NCI-H69 (cell line): ENCODE measurements at places on chromosomes 1 and 21.

DNA sequence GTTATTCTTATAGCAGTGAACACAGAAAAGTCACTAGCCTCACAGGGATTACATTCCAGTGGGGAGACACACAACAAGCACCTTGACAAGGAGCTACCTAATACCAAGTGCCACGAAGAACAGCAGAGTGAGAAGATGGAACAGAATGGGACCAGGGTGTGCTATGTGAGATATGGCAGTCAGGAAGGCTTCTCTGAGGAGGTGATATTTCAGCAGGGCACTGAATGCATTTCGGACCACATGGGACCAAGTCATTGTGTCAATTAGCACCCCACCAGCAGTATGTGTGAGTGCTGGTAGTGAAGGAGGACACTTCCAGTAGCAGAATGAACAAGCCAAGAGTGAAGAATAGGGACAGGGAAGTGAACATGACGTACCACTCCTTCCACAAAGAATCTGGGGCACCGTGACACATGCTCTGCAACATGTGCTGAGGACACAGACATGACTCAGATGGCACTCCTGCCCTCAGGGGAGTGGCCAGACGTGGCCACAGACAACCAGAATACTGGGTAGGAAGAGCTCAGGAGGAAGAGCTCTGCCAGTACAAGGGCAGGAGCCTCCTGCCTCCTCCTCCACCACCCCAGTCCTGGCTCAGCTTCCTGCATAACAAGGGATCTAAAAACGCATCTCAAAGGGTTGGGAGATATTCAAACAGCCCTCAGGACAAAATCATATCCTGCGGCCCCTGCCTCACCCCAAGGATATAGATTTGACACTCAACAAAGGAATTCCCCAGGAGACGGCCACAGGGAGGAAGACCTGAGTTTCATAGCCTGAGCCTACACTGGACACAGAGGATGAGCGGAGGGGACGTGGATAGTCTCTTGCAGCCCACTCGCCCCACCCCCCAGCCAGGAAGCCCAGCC, 102.5 kb downstream of the TRABD2B start:
- DNase-seq = peak; percentile 17

GRCh38 chr1:168879896-168880734, 151.1 kb upstream of the DPT start:
- peak; percentile 42 for DNase-seq

DNA sequence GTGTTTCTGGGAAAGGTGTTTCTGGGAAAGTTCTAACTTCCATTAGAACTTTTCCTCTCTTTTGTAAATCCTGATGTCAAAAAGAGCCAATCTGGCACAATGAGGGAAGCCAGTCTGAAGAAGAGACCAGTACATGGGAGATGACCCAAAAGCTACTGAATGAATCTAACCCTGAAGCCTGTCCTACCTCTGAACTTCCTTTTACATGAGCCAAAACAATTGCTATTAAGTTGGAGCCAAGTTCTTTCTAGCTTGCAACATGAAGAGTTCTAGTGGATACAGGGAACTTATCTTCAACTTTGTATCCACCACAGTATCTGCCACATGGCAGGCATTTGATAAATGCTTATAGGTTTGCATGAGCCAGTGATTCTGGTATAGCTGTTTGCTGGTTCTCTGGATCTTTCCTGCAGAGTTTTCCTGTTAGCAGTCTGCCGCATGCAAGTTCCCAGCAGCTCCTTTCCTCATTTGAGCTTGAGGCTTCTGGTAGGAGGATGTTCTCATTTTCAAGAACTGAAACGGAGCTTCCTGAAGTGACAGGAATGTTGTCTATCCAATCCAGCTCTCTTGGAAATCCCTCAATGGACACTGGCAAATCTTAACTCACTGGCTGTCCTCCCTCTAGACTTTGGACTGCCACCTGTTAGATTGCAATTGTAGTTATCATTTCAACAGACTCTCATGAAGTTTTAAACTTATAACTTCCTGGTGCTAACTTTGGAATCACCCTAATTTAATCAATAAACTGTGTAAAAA, 73.1 kb upstream of the LPGAT1 start:
- DNase-seq = no peak

GRCh38 chr21:39346206-39346605, 2.7 kb downstream of the HMGN1 start:
- no peak for DNase-seq

GRCh38 chr21:31893851-31894415, 21.1 kb downstream of the HUNK start:
- no peak for DNase-seq

DNA sequence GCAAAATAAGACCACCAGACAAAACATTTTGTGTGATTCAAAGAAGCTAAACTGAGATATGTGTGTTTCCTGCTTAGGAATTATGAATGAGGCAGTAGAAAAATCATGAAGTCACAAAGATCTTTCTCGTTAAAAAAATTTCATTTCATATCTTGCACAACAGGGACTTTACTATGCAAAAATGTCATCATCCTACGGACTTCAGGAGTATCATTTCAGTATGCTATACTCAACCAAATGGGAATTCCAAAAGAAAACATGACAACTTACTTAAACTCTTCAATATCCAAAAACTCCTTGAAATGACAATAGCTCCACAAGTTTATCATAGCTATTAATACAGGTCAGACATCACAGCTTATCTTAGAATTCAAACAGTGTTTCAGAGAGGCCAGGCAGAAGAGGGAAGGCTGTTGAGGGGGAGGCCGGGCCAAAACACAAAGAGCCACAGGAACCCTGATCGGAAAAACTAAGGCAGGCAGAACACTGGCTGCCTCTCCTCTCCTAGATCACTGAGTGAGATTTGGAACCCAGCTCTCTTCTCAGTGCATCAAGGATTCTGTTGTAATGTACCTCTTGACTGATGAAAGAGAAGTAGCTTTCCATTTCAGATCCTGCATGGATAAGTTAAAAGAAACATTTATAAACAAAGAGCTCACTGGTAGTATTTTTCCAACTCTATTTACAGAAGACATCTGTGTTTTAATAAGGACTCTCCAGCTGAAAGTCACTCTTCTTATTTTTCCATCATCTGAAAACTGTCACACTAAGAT, 66.9 kb downstream of the TESK2 start:
- no peak for DNase-seq

DNA sequence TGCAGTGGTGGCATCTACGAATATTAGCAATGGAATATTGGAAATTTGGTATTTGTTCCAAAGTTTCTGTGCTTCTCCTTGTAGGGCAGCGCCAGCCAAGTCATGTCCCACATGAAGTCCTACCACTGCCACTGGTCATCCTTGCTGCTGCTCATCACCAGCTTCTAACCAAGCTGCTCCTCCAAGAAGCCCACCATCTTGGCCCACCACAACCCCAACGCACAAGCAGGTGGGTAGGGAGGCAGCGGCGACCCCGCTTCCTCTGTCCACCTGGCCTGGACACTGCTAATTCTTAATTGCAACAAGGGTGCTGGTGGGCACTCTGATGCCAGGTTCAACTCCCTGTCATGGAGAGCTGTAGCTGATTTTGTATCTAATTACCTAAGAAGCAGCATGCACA, 291.2 kb upstream of the LYPLAL1 start:
- no peak for DNase-seq

DNA sequence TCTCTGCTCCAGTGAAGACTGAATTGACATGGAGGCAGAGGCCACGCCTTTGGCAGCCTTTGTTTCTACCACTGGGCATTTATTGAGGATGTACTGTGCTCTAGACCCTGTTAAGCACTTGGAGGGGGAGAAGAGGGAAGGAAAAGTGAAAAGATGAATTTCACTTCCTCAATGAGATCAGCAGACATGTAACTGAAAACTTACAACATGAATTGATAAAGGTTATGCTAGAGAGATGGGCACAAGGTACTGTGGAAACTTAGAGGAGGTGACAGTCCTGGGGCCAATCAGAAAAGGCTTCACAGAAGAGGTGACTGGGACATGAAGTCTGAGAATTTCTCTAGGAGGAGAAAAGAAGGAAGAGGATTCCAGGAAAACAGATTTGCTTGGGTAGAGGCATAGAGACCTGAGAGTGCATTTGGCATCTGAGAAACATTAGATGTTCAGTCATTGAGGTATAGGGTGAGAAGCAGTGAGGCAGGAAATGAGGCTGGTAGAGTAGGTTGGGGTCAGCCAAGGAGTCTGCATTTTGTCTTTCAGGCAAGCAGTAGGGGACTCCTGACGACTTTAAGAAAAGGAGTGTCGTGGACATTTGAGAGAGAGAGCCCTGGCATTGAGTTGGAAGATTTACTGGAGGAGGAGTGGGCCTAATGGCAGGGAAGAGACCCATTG, 113.0 kb downstream of the SYT2 start:
- DNase-seq = no peak

DNA sequence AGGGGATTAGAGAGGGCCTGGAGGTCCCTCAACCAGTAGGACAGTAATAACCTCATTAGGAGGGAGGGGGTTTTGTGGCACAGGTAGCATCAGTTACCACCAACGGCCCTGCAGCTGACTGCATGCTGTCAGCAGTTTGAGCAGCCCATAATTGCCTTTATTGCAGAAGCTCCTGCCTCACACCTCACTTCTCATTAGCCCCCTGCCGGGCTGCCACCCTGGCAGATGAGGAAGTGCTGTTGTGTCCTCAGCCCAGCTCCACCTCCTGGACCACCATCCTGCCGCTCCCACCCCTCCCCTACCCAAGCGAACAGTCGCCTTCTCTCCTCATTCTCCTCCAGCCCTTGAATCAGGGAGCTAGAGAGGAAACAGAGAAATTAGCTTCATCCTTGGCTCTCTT, 237.4 kb downstream of the LMX1A start:
- DNase-seq = peak; percentile 96

- no peak for DNase-seq
Observed at GRCh38 chr1:150152772-150153456, 3.2 kb downstream of the PLEKHO1 start.

- no peak for DNase-seq
Observed at GRCh38 chr1:47243910-47244309, 11.9 kb upstream of the TAL1 start.

- DNase-seq = no peak
Observed at GRCh38 chr1:200238311-200238710, 171.5 kb downstream of the ZNF281 start.

GRCh38 chr1:184866586-184866985, 107.7 kb downstream of the NIBAN1 start:
- no peak for DNase-seq

DNA sequence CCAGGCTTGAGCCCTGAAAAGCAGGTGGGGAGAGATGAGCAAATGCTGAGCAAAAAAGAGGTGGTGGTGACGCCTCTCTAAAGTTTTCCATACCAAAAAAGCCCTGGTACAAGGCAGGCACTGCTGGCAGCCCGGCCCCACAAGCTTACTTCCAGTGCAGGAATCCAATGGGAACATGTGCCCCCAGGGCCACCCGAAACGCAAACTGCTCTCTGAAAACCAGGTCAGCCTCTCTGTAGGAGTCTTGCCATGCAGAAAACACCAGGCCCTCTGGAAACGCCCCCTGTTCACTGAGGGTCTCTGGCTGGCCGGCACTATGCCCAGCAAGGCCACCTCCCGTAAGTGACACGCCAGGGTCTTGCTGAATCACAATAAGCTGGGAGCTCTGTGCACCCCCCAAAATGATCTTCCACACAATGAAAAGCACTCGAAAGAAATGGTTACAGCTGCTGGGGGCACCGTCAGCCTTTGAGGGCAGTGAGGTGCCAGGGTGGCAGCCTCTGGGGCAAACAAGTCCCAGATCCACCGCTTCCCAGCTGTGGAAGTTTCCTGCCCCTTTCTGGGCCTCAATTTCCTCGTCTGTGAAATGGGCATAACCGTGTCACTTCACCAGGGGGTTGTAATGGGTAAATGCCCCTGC, 170.5 kb downstream of the TOMM20 start:
- DNase-seq = peak; percentile 82

DNA sequence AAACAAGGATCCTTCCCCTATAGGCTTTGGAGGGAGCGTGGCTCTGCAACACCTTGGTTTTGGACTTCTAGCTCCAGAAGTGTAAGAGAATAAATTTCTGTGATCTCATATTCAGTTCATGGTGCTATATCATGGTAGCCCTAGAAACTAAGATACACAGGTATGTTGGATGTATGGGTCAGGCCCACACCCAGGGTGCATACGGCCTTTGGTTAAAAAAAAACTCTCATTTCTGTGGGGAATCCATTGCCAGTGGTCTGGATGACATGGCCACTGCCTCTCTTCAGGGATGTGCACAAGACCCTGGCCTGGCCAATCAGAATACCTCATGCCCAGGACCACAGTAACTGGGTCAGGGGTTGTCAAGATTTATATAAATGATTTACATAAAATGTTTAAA, 56.8 kb upstream of the CD34 start:
- no peak for DNase-seq

DNA sequence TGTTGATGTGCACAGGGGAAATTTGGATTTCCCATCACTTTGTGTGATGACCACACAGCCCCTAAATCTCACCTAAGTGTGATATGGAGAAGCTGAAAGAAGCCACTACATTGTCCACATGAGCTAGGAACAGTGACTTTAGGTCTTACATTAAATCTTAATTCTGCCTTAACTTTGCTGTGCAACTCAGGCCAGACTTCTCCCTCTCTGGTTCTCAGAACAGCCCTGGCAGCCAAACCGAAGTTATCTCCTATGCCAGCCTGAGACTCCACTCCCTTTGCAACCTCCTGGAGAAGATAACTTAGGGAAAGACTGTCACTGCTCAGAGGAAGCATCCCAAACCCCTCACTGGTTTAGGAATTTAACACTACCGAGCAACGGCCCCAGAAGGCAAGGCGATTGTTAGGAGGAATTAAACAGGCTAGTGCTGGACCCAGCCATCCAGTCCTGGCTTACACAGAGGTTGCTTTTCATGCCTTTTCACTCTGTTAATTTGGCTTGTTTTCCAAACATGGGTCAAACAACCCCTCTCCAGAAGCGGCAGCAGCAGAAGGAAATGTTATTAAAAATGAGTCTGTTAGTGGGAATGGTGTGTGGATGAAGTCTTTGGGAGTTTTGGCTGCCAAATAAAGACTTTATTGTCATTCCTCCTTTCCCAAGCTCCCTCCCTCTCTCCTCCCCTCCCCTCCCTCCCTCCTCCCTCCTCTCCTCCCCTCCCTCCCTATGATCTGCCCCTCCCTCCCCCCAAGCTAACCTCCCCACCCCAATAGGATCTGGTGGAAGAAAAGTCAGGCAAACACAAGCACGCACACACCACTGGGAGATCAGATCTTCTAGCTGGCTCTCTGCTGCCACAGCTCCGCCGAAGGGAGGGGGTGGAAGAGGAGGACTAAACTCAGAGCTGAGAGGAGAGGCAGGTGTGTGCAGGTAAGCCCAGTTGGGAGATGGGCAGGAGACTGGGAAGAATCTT, at the start of gene PRELP:
TSS of gene PRELP (plus strand) at position 795 of the 970 bp plus-strand sequence. CDS start 7,379 bp downstream, outside the sequence.
- DNase-seq = peak; percentile 93
